Esophagus muscularis mucosa (tissue), 4 donors: ENCODE measurements at places on chromosomes 2 and 18. TPM values are rescaled to one million over a fixed set of nuclear protein-coding genes. Genes with fewer than 3 reads are reported as not detected.

- no peaks in the 10 kb centered on the region for H3K36me3 ChIP-seq
- H3K4me1 ChIP-seq, result no peaks in the 10 kb centered on the region
- DNase-seq, result no peak
- no peak overlapping the region for H3K4me3 ChIP-seq
These were observed 10.1 kb downstream of the PAX3 start for GRCh38 chr2:222288590-222289277.

DNA sequence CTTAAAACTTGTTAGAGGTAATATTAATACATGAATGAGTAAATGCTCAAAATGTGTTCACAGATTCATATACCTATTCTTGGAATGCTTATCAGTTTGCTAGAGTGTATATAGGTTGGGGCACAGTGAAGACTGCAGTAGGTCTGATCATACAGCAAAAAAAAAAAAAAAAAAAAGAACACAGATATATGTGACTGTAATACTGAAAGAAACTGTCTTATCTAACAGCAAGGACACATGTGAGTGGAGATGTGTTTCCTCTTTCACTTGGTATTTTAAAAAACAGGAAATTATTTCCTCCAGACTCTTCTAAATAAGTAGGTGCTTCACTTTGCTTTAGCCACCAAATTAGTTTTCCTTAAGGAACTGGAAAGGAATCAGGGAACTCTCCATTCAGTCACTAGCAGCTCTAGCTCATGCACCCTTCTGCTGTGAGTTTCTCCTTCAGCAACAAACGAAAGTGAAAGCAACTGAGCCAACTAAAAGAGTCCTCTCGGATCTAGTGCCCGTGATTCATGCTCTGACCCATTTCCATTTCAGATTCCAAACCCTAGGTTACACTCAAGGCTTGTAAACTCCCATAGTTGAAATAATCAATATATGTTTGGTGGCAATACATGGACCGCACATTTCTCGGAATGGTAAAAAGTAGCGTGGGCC, 98.5 kb downstream of the DSEL start:
- peak overlapping the region; percentile 35 for H3K27ac ChIP-seq
- H3K27me3 ChIP-seq, result no peaks in the 10 kb centered on the region
- H3K4me3 ChIP-seq, result peak overlapping the region; percentile 13

TCF23 gene
- not detected for total RNA-seq

MATN3 gene
- total RNA-seq, result 0.66 TPM

SCN9A gene
- total RNA-seq, result 7.8 TPM

TEX44 gene
- total RNA-seq, result not detected

CRYGC gene
- not detected for total RNA-seq

RAMP1 gene
- total RNA-seq, result 287 TPM
